Erythroblast (primary cell): ENCODE measurements at places on chromosomes 2 and 18.
A peak's percentile ranks its signal among the peaks of the same experiment; 100 is the strongest.

- no peak for DNase-seq
Observed at GRCh38 chr2:74010087-74010541, 25.4 kb downstream of the TET3 start.

- DNase-seq: no peak
Observed at GRCh38 chr2:136185981-136186776, 68.2 kb upstream of the CXCR4 start.

- DNase-seq: no peak
Observed at GRCh38 chr2:137879121-137879520, 85.2 kb upstream of the HNMT start.

DNA sequence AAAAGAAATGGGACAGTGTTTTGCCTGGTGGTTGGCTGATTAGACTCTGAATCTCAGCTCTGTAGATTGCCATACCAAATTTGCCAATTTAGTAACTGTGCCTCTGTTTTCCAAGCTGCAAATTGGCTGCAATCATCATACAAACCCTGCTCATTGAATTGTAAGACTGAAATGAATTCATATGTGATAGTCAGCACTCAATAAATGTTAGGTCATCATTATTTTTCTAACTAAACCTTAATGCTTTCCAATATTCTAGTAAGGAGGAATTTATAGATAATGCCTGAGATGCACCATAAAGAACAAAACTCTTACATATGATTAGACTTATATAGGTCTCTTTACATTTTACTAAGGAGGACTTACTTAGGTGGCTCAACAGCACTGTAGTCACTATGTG, 85.3 kb downstream of the DNER start:
- DNase-seq: no peak

- no peak for DNase-seq
Observed at GRCh38 chr18:10979411-10979810, 170.0 kb downstream of the PIEZO2 start.

- no peak for DNase-seq
Observed at GRCh38 chr2:217849154-217849975, 153.4 kb downstream of the TNS1 start.

- DNase-seq: no peak
Observed at GRCh38 chr2:7333189-7333765, 416.1 kb downstream of the RNF144A start.

- DNase-seq: no peak
Observed at GRCh38 chr2:71082402-71083252, 14.2 kb downstream of the NAGK start.

- no peak for DNase-seq
Observed at GRCh38 chr2:88179228-88179679, 9.1 kb downstream of the THNSL2 start.

- DNase-seq: peak; percentile 32
Observed at GRCh38 chr18:46950064-46950656, 32.8 kb downstream of the KATNAL2 start.

- DNase-seq: peak; percentile 5
Observed at GRCh38 chr2:129396980-129397599, 582.4 kb upstream of the RAB6C start.

GRCh38 chr2:7972670-7973069, 709.2 kb upstream of the ID2 start:
- no peak for DNase-seq

DNA sequence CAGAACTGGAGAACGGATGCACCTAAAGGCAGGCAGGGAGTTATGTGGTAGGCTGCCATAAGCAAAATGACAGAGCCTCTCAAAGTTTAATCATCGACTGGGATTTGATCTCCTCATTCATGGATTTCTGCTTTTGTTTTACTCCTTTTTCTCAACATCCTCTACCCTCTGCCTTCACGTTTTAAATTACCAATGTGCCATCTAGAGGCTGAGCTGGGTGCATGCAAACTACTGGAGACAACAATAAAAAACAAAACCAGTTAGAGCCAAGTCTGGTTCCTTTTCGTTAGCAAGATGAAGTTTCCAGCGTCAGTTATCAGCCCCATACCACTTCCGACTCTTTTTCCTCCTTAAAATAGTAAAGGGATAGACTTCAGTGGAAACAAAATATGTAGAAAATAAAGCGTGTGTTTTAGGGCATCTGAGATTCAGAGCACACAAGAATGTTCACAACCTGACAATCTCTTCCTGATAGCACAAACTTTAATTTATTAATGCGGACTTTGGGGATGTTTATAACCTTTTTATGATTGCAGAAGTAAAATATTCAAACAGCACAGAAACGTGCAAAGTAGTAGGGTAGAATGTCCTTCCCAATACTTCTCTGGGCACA, 117.0 kb downstream of the LAMA1 start:
- no peak for DNase-seq

DNA sequence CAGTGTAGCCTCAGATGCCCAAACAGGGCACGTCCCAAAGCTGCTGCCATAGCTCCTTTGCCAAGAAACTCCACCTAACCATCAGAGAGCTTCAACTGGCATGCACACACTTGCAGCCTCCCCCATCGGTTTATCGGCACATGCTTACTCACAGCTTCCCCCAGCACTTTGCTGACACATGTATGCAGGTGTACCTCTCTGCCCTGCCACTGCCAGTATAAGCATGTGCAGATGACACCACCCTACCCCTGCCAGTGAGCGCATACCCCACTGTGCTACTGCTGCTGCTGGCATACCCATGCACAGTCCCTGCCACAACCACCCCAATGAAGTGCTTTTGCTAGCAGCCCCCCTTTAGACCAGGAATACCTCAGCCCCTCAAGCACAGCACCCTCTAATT, 1231.0 kb downstream of the DSC3 start:
- no peak for DNase-seq

DNA sequence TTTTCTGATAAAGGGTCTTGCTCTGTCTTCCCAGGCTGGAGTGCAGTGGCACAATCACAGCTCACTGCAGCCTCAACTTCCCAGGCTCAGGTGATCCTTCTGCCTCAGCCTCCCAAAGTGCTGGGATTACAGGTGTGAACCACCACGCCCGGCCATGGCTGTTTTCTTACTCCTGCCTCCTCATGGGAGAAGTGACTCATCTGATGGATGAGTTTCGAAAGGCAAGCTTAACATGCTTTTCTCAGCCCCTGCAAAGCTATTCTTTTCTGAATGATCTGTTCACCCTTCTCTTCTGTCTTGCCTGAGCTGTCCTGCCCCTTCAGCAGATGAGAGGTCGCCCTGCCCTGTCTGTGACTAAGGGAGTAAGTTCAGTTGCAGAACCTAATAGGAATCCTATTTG, 929 bp upstream of the CREG2 start:
- no peak for DNase-seq

DNA sequence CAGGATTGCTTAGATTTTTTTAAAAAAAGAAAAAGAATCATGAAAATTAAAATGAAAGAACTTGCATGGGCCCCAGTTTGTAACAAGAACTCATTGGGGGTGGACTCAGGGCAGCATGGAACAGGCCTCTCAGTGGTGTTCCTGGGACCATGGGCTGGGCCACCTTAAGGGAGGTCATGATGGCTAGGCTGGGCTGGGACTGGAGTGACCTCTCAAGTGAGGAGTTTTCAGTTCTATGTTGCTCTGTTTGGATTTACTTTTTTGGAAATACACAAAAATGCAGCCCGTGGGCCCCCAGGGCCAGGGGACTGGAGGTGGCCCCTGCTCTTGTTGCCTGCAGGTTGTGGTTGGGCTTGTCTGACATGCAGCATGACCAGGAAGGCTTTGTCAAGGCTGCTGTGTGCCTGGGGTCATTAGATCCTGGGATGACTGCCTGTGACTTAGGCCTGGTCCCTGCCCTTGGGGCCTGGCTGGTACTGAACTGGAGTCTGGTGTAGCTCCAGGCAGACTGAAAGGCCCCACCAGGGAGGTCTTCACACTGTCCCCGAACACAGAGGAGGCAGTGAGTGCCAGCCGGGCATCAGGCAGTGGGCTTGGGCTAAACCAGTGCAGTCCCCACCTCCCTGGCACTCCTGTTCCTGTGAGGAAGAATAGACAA, 115.6 kb downstream of the GLI2 start:
- DNase-seq: no peak

- DNase-seq: no peak
Observed at GRCh38 chr2:42581257-42581656, 12.8 kb downstream of the MTA3 start.

DNA sequence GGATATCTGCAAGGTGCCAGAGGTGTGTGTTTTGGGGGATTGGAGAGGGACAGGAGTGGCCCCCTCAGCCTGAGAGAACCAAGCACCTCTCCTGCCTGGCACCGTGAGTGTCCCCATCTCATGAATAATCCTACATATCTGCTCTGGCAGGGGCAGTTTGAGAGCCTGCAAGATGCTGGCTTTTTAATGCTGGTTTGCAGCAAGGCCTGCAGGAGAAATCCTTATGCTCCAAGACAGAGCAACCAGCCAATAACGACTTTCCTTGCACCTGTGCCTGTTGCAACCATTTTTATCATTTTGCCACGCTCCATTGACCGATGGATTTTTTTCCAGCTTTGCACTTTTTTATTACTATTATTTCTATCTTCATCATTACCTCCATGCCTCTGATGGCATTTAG, 259.4 kb upstream of the SKOR2 start:
- DNase-seq: no peak

GRCh38 chr18:48265328-48265727, 143.9 kb downstream of the ZBTB7C start:
- DNase-seq: no peak

- no peak for DNase-seq
Observed at GRCh38 chr2:24711865-24712264, 81.3 kb downstream of the PTRHD1 start.

GRCh38 chr18:5543036-5543680, 639 bp downstream of the EPB41L3 start:
- no peak for DNase-seq

DNA sequence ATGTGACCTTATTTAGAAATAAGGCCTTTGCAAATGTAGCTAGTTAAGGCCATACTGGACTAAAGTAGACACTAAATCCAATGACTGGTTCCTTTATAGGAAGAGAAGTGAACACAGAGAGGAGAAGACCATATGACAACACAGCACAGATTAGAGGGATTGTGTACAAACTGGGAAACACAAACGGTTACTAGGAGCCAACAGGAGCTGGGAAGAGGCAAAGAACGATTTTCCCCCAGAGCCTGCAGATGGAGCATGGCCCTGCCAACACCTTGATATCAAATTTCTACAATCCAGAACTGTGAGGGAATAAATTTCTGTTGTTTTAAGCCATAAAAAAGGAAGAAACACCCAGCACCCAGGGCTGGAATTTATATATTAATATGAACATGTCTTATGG, 38.7 kb upstream of the COL5A2 start:
- DNase-seq: no peak

DNA sequence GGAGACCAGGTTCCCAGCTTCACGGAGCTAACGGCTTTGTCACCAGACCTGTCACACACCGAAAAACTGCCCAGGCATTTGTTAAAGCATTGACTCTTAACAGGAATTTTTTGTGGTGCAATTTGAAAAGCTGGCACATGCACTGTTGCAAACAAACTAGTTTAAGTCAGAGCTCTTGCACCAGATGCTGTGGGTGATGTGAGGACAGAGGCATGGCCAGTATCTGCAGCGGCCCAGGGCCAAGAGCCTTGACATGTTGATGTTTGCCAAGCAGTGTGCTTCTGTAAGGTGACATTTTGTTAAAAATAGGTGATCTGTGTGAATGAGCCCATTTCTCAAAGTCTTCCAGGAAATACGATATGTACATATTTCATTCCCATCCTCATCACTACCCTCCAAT, 142.5 kb downstream of the MTCL1 start:
- no peak for DNase-seq

- no peak for DNase-seq
Observed at GRCh38 chr2:179613701-179614100, 247.7 kb downstream of the ZNF385B start.

DNA sequence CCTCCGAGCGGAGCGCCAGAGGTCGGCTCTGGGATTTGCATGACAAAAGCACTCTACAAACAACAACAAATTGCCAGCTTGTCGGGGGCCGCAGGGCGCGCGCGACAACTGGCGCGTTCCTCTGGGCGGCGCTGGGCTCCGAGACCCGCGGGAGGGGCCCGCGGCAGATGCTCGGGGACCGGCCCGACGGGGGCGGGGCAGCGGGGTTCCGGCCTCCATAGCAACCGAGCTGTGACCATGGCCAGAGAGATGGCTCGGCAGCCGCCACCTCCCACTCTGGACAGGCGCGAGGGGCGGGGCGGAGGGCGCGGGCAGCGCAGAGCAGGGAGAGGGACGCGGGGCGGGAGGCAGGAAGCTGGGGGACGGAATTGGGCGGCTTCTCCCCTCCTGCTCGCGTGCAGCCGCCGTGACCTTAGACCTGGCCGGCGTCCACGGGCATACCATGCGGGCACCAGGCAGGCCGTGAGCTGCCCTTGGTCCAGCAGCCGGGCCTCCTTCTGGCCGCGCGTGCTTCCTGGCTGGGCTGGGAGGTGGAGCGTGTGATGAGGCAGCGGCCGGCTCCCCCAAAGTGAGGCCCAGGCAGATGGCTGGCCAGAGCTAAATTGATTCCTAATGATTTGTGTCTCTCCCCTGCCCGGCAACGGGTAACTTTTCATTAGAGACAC, 171.5 kb downstream of the CELF4 start:
- DNase-seq: no peak

- DNase-seq: no peak
Observed at GRCh38 chr2:61378281-61378680, 92.6 kb downstream of the USP34 start.

GRCh38 chr18:62138461-62139235, 48.2 kb downstream of the PIGN start:
- no peak for DNase-seq

- no peak for DNase-seq
Observed at GRCh38 chr2:167190053-167190452, 301.8 kb downstream of the XIRP2 start.

GRCh38 chr2:234851451-234851850, 100.4 kb upstream of the SH3BP4 start:
- no peak for DNase-seq

DNA sequence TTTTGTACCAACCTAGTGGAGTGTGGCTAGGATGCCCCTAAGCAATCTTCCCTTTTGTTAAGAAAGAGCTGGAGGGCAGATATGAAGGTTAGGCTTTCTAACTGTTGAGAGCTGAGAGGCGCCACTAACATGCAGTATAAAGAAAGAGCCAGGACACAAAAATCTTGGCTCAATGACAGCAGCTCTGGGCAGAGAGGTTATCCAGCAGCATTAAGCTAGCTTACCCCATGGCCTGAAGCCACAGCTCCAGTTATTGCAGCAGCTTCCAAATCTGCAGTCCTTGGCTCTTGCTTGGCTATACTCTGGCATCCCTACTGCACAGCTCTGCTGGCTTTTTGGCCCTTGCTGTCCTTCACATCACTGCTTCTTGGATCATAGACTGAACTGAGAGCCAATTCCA, 213.4 kb downstream of the GPD2 start:
- DNase-seq: no peak

- no peak for DNase-seq
Observed at GRCh38 chr18:58779529-58779928, 85.1 kb upstream of the ZNF532 start.
